ELF-1 (cell line): ENCODE measurements at places on chromosomes 1 and 21.

- peak; percentile 82 for DNase-seq
Observed at GRCh38 chr1:46757247-46757955, 38.5 kb upstream of the EFCAB14 start.

DNA sequence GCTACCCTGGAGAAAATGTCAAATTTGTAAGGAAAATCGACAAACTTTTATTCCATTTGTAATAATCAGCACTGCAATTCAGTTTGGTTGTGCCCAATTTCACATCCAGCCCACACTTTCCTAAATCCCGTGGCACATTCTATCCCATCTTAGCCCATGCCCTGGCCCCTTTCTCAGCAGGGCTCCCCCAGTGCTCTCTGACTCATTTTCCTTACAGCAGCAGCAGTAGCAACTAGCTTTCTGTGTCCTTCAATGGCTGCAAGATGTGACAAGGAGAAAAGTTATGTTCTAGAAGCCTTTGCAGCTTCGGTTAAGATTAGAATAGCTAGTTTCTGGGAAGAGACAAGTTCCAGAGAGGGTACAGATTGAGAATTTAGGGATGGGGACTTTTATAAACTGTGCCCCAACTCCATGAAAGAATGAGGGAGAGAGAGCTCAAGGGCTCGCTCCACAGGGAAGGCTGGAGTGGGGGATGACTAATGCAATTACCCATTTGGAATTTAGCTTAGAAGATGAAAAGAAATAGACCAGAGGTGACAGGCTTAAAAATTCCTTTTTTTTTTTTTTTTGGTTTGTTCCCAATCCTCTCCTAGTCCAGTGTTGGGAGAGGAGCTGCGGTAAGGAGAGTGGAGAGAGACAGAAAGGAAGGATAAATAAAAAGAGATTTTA is 47.0 kb upstream of the POU2F1 start:
- no peak for DNase-seq

- DNase-seq, result no peak
Observed at GRCh38 chr1:44673675-44674112, 587 bp downstream of the TMEM53 start.

DNA sequence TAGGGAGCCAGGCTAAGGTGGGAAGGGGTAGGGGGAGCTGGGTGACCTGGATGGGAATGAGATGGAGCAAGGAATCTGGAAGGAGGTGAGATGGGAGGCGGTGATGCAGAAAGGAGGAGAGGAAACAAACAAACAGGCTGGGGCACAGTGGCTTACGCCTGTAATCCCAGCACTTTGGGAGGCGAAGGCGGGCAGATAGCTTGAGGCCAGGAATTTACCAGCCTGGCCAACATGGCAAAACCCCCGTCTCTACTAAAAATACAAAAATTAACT is 10.8 kb downstream of the CRABP2 start:
- DNase-seq, result peak; percentile 49

- DNase-seq, result no peak
Observed at GRCh38 chr21:39850333-39850732, 16.9 kb upstream of the PCP4 start.

- DNase-seq, result no peak
Observed at GRCh38 chr1:70426154-70427131, 15.4 kb downstream of the CTH start.

GRCh38 chr1:116544588-116545358 is 26.1 kb downstream of the CD58 start:
- DNase-seq, result no peak

DNA sequence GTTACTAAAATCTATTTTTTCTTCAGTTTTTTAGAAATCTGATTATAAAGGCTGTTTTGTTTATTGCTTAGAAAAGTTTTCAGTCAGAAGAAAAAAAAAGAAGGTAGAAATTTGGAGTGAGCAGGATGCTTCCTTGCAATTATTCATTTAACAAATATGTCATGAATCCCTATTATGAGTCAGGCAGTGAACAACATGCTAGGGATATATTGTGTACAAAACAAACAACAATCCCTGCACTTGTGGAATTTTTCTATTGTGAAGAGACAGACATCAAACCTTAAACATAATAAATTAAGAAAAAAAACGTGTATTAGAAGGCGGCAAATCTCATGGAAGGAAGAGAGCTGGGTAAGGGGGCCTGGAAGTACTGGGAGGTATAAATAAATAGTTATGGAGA is 664.1 kb upstream of the CAMK1G start:
- DNase-seq, result no peak

DNA sequence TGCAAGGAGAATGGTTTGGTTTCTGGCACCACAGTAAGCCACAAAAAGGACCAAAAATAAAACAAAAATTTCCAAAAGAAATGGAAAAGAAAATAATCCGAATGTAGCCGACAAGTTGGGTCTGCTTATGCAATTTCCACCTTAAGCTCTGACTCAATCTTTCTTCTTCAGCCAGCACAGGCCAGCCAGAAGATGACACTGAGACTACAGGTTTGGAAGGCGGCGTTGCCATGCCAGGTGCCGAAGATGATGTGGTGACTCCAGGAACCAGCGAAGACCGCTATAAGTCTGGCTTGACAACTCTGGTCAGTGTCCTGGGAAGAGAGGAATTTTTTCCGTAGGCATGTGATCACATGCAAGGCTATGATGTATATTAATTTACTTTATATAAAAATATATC is 23.4 kb downstream of the PDPN start:
- no peak for DNase-seq

GRCh38 chr1:112247036-112247597 is 148.9 kb upstream of the CTTNBP2NL start:
- DNase-seq, result no peak

DNA sequence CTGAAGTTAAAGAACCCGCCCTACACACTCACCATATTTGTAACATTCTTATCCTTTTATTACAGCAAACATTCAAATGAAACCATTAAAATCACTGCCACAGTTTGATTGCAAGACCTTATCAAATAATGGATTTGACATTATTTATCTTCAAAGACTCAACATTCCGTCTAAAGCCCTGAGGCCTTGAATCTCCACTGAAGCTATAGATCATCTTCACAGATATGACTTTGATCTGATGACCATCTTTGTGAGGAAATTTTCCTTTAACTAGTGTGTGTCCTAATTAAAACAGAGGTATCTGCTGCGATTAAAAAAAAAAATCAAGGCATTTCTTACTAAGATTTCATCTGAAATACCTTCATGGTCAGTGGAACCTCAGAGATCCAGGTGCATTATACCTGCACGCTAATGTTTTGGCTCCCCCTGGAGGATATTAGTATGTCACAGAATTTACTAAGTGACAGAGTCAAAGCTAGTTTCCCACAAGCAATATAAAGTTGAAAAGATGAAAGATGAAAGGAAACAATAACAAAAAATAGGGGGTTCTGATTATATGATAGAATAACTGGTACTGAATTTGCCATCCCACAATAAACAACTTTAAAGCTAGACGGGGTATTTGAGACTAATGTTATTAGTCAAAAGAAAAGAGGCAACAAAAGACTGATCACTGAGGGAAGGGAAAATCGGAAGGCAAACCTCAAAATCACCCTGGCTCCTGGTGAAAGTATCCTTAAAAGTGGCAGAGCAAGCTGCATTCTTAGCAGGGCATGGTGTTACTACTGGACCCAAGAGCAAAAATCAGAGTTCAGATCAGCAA is 923.4 kb downstream of the NCAM2 start:
- DNase-seq, result no peak

- DNase-seq, result no peak
Observed at GRCh38 chr1:173330149-173330951, 123.2 kb upstream of the TNFSF4 start.

- no peak for DNase-seq
Observed at GRCh38 chr1:14599800-14600199, 1.3 kb downstream of the KAZN start.

DNA sequence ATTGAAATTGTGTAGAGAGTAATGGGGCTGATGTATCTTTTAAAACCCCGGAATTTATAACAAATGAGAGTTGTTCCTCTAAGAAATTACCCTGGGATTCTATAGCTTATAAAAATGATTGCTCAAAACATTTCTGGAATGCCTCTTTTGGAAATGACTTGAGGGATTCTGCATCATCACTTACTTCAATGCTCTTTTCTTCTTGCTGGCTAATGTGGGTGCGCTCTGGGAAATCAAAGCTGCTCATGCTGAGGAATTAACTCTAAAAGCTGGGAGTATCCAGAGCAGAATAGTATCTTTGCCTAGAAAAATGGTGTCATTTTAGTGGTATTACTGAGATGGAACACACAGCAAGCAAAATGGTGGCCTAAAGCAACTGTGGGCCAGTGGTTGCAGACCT is 23.0 kb upstream of the TBX15 start:
- no peak for DNase-seq

DNA sequence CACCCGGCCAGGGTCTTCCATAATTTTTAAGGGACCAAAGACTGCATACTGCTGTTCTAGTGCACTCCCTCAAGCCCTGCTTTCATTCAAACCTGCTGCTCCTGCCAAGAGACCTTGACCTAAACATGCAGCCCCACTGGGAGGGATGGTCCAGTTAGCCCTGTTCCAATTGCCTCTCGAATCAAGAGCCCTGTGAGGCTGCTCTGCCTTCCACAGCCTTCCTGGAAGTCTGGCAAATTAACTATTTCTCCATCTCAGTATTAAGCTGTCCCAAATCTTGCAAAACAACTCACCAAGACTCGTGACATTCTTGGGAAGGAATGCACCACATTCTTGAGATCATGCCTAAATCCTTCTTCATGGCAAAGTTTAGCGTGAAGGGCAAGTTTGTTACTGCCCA is 231.3 kb downstream of the C1orf94 start:
- no peak for DNase-seq

DNA sequence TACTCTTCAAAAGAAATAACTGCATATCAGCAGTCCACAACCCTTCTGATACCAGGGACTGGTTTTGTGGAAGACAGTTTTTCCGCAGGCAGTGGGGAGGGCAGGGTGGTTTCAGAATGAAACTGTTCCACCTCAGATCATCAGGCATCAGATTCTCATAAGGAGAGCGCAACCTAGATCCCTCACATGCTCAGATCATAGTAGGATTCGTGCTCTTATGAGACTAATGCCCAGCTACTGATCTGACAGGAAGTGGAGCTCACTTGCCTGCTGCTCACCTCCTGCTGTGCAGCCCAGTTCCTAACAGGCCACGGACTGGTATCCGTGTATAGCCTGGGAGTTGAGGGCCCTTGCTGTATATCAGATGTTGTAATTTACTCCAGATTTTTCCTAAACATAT is 11.5 kb downstream of the RO60 start:
- no peak for DNase-seq

GRCh38 chr21:26519142-26519541 is 53.9 kb downstream of the CYYR1 start:
- no peak for DNase-seq

- no peak for DNase-seq
Observed at GRCh38 chr1:229886636-229887035, 180.4 kb upstream of the GALNT2 start.

DNA sequence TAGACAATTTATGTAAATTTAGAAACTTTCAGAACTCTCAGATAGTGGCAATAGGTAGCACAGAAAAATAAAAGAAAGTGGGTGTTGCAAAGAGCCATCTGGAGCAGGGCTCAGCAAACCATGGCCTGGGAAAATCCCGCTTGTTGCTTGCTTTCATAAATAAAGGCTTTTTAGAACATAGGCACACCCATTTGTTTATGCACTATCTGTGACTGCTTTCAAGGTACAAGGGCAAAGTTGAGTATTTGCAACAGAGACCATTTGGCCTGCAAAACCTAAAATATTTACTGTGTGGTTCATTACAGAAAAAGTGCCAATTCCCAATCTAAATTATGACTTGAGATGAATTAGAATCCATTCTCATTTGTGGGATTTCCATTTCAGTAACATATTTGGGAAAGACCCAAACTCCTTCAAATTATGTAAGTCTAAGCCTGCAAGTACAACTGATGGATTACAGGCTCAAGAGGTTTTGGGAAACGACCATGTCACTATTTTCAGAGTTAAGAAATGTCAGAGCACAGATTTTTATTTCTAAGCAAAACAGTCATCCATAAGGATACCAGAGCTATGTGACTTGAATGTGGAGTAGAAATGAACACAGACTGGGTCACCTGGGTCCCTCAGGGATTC is 43.5 kb upstream of the DPT start:
- DNase-seq, result no peak

GRCh38 chr1:62887799-62888507 is 104.0 kb downstream of the ATG4C start:
- DNase-seq, result no peak

GRCh38 chr1:247884797-247885413 is 10.5 kb upstream of the OR2W3 start:
- no peak for DNase-seq

DNA sequence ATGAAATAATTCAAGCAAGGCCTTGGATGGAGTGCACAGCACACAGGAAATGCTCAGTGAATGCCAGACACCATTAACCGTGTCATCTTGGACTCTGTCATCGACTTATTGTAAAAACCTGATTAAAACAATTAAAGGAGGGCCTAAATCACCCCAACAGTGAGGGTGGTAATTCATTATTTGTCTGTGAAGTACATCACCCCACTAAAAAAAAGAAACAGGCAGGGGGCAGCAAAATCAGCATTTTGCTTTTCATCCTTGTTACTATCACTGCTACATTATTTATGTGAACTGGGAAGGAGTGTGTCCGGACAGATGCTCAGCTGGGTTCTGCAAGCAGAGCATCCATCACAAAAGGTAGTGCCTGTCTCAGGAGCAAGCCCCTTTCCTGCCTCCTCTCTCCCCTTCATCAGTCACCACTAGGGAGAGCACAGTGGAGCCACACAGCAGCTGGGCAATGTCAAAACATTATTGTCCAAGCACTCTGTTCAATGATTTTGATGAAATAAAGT is 98.5 kb downstream of the RERE start:
- no peak for DNase-seq

- DNase-seq, result peak; percentile 52
Observed at GRCh38 chr1:201982082-201982622, 296 bp upstream of the RNPEP start.

- no peak for DNase-seq
Observed at GRCh38 chr1:51515312-51515960, 3.6 kb downstream of the EPS15 start.

DNA sequence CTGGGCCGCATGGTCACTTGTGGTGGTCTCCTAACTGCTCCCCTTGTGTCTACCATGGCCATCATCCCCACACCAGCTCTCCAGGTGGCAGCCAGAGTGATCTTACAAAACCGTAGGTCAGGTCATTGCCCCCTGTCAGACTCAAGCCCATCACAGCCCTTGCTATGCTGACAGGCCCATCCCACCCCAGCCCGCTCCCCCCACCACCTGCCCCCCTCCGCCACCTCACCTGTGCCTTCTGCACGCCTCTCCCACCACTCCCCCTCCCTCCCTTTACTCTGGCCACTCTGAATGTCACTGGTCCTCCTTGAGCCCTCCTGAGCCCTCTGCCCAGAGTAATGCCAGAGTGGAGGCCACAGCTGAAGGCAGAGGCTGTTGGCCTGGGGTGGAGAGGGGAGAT is 28.5 kb downstream of the TEX35 start:
- no peak for DNase-seq
